Spinal cord (tissue), 10 donors: ENCODE measurements at places on chromosomes 12 and 14. TPM values are rescaled to one million over a fixed set of nuclear protein-coding genes. Genes with fewer than 3 reads are reported as not detected.

The TAS2R7 gene
- total RNA-seq: not detected

GRCh38 chr12:49930515-49931288 is 19.8 kb upstream of the AQP2 start:
- H3K27me3 ChIP-seq: no peaks in the 10 kb centered on the region
- H3K4me3 ChIP-seq: no peak overlapping the region
- DNase-seq: no peak
- H3K27ac ChIP-seq: no peak overlapping the region
- H3K36me3 ChIP-seq: no peaks in the 10 kb centered on the region

The DBX2 gene
- 13.0 TPM for total RNA-seq

- no peaks in the 10 kb centered on the region for H3K27me3 ChIP-seq
- H3K4me1 ChIP-seq: no peaks in the 10 kb centered on the region
- no peak for DNase-seq
- H3K36me3 ChIP-seq: no peaks in the 10 kb centered on the region
Measured at GRCh38 chr14:55950135-55950534, 168.1 kb upstream of the PELI2 start.

DNA sequence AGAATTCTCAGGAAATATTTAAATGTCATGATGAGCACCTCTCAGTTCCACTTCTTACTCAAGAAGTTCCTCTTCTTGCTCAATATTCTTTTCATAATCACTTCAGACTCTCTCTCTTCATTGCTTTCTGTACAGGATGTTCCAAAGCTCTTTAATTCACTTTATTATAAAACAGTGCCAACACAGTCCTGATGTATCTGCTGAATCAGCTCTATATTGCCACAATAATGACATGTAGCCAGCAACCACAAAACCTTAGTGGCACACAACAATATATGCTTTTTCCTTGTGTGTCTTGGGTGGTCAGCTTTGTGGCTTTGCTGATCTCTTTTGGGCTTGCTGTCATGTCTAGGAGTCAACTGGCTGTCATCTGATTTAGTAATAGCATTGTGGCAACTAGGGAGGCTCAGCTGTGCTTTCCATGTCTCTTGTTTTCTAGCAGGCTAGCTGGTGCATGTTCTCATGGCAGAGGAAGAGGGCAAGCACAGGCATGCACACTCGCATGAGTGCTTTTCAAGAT is 52.8 kb upstream of the SLC2A13 start:
- no peaks in the 10 kb centered on the region for H3K27me3 ChIP-seq
- H3K27ac ChIP-seq: no peak overlapping the region
- DNase-seq: no peak

- no peaks in the 10 kb centered on the region for H3K27me3 ChIP-seq
- no peaks in the 10 kb centered on the region for H3K36me3 ChIP-seq
- no peak for DNase-seq
- no peak overlapping the region for H3K27ac ChIP-seq
Measured at GRCh38 chr12:59689776-59690175, 93.9 kb downstream of the SLC16A7 start.

The MYH6 gene
- total RNA-seq: not detected

- no peak overlapping the region for H3K4me3 ChIP-seq
- H3K27ac ChIP-seq: no peak overlapping the region
- DNase-seq: no peak
- no peaks in the 10 kb centered on the region for H3K36me3 ChIP-seq
Measured at GRCh38 chr14:22483863-22484593, 105.0 kb downstream of the DAD1 start.

- no peaks in the 10 kb centered on the region for H3K4me1 ChIP-seq
- no peaks in the 10 kb centered on the region for H3K36me3 ChIP-seq
- H3K27me3 ChIP-seq: no peaks in the 10 kb centered on the region
- peak; percentile 93 for DNase-seq
Measured at GRCh38 chr12:126093908-126094307, 1028.7 kb downstream of the AACS start.

The IL23A gene
- 0.22 TPM for total RNA-seq
